ENCODE measurements at places on chromosomes 6 and 20.

DNA sequence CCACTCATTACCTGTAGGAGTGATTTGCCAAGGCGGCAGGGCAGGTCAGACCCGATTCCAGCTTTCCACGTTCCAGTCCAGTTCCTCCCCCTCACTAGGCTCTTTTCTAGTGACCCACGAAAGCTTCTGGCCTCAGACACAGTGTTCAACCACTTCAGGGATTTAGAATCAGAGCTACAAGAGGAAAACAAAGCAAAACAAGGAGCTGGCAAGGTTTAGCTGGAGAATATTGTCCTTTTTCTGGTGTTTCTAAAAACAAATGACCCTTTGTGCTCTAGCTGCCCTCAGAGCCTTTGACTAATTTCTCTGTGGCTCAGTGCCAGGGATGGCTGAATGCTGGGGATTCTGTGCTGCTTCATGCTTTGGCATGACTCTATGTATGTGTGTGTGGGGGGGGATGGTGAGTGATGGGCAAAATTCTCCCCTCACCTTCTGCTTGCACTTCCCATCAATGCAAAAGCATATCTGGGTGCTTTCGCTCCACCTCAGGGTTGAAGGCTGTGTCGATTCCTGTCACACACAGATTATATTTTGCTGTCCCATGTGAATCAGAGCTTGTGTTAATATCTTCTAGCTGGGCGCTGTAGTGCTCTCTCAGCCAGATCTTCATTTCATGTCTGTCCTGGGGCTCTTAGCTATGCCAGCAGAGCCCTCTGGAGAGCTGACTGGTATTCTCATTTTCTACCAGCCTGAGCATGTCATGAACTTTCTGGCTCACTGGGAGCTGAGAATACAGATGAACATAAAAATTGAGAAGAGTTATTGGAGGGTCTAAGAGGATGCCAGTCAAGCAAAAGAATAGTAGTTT is 19.3 kb upstream of the NEDD9 start:
- DNase-seq = no peak

- no peak for DNase-seq
These were observed 139.6 kb downstream of the PRL start for GRCh38 chr6:22157233-22157632.

- no peak for DNase-seq
These were observed 50.7 kb upstream of the TPD52L1 start for GRCh38 chr6:125102891-125103290.

GRCh38 chr6:97841763-97842162 is 558.7 kb upstream of the MMS22L start:
- no peak for DNase-seq

- no peak for DNase-seq
These were observed 229.5 kb upstream of the RNF24 start for GRCh38 chr20:4244700-4245485.

DNA sequence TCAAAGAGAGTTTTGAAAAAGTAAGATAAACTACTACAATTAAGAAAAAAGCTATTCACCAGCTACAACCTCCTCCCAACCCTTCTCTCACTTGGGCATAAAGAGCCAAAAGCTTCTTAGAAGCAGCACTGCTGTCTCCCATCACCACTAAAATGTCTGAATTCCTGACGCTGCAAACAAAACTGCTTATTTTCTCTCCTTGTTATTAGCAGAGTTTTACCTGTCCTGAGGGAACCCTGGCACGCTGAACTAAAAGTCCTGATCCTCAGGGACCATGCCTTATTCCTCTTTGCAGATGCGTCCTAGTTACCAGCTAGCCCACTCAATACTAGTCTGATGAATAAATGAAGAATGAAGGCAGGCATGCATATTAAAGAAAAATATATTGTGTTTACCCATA is 1.1 kb downstream of the HACE1 start:
- DNase-seq = no peak

DNA sequence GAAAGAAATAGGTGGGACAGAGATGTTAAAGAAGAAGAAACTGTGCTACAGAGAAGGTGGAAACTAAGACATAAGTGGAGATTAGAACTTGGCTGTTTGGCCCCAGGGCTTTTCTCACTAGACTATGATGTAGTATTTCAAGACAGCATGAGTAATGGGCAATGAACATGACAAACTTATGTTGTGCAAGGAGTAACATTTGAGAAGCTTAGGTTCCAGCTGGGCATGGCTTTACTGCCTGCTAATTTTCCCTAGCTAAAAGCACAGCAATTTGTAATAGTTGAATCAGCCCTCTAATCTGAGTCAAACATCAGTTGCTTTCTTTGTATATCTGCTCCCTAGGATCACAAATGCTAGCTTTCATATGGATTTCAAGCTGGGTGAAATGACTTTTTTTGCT is 294.3 kb upstream of the BMP2 start:
- DNase-seq = no peak

DNA sequence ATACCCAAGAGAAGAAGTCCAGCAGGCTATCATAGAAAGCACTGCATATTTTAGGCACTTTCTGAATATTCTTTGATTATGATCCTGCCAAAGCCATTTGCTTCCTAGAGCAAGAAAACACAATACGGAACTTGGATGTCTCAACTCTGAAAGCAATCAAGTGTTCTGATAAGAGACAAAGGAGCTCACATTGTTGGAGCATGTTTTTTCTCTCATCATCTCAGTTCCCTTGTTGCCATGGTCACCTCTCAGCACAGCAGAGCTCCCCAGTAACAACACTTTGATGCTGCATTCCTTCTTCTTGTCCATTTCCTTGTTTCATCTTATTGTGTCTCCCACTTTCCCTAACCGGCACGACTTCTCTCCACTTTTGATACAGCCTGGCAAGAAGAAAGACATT is 168.7 kb upstream of the FUT9 start:
- no peak for DNase-seq

GRCh38 chr20:58852543-58853271 is at the start of gene GNAS:
GNAS (plus strand) TSS chr20:58852716.
- DNase-seq = no peak

DNA sequence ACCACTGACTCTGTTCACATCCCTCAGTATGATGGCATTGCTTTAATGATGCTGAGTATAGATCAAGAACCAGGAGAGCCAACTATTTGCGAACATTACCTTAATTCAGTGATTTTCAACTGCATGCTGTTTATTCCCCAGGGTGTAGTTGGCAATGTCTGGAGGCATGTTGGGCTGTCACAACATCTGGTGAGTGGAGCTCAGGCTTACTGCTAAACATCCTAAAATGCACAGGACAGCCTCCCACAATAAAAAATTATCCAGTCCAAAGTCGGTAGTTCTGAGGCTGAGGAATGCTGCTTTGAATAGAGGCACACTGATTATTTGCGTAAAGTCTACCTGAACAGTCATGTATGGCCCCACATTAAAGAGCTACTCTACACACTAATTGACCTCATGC is 94.8 kb upstream of the OPRM1 start:
- DNase-seq = no peak

GRCh38 chr6:117169064-117169665 is 96.2 kb upstream of the VGLL2 start:
- DNase-seq = no peak

DNA sequence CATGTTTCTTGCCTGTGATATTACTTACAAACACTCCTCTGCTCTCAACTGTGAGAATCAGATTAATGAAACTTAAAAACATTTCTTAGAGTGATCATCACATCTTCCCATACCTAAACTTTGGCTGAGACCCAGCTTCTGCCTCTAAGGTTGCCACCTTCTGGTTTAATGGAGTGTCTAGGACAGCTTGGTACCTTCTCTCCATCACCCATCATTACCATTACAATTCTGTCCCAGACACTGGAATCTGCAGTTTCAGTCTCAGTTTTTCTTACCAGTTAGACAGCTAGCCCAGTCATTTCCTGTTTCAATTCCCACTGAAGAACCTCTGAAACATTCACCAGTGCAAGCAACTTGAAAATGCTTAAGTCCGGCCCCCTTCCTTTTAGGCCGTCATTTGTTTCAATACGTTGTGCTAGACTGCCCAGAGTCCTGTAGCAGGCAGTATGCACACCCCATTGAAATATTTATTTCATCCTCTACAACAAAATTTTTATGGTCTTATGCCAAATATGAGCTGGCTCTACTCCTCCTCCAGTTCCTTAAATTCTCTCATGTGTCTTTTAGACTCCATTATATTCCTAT is 107.0 kb upstream of the FOXO3 start:
- no peak for DNase-seq

DNA sequence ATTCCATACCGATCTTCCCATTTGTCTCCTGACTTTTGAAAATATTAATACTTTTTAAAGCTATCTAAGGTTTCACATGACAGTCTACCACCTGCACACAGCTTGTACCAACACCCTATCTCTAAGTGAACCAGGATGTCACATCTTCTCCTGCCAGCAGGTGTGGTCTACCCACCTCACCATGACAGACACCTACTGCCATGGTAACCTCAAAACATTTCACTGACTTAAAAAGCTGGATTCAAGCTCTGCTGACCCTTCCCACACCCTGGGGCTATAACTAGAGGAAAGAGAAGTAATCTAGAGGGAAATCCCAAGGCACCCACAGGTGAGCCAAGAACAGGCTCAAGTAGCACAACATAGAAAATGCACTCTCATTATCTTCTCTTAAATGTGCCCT is 1.2 kb downstream of the SLC17A3 start:
- no peak for DNase-seq

DNA sequence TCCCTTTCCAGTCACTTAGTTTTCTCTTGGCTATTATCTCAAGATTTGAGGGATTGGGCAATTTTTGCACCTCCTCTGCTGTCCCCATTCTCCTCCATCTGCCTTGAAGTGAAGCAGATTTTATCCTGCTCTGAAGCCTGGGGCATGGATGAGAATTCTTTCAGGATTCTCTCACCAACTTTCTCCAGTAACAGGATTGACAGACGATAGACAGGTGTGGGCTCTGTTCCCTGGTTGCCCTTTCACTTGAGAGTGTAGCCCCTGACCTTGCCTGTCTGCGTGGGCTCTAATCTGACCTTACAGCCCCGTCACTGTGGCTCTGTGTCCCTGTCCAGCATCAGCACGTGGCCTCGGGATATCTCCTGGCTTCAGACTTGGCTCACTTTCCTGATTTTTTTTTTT is 27.1 kb downstream of the CDYL start:
- no peak for DNase-seq

- DNase-seq = no peak
These were observed 13.3 kb downstream of the GRM4 start for GRCh38 chr6:34132486-34133185.

- no peak for DNase-seq
These were observed 4.3 kb downstream of the CALHM4 start for GRCh38 chr6:116557893-116558292.

DNA sequence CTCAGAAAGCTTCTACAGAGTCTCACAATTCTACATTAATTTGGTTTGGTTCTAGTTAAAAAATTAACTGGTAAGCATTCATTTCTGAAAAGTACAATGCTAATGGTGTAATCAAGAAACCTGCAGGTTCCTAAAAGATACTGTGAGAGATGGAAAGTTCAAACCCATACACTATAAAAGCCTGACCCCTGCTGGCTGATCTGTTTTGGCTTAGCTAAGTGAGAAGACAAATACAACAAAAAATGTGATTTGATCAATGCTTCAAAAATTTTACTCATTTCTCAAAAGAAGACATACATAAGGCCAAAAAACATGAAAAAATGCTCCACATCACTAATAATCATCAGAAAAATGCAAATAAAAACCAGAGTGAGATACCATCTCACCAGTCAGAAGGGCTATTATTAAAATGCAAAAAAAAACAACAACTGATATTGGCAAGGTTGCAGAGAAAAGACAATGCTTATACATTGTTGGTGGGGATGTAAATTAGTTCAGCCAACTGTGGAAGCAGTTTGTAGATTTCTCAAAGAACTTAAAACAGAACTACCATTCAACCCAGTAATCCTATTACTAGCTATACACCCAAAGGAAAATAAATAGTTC is 102.8 kb downstream of the MOXD1 start:
- no peak for DNase-seq

GRCh38 chr20:48814633-48815032 is 13.2 kb downstream of the PREX1 start:
- DNase-seq = no peak

GRCh38 chr20:4973330-4974097 is 27.8 kb downstream of the SLC23A2 start:
- no peak for DNase-seq

DNA sequence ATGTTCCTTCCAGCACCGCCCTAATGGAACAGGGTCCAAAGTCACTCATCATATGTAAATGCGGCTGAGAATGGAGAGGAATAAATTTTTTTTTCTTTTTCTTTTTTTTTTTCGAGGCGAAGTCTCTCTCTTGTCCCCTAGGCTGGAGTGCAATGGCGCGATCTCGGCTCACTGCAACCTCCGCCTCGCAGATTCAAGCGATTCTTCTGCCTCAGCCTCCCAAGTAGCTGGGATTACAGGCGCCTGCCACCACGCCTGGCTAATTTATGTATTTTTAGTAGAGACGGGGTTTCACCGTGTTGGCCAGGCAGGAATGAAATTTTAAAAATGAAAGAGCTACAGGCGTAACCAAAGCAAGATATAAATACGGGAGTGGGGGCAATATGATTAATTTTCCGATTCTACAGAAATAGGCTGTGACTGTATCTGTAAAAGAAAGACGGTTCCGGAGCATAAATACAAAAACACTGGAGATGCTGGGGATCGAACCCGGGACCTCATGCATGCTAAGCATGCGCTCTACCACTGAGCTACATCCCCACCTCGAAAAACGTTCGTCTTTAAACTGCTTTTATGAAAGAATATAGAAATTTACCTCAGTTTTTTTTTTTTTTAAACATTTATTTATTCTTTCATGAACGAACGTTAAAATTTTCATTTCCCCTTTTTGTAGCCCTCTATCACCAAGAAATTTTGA is 132.2 kb downstream of the GPX5 start:
- DNase-seq = peak; percentile 23

GRCh38 chr20:63028461-63028921 is 21.7 kb upstream of the BHLHE23 start:
- no peak for DNase-seq

GRCh38 chr6:93550551-93551276 is 131.4 kb upstream of the EPHA7 start:
- DNase-seq = no peak

- DNase-seq = no peak
These were observed 75.1 kb downstream of the SNX9 start for GRCh38 chr6:157898169-157898568.

DNA sequence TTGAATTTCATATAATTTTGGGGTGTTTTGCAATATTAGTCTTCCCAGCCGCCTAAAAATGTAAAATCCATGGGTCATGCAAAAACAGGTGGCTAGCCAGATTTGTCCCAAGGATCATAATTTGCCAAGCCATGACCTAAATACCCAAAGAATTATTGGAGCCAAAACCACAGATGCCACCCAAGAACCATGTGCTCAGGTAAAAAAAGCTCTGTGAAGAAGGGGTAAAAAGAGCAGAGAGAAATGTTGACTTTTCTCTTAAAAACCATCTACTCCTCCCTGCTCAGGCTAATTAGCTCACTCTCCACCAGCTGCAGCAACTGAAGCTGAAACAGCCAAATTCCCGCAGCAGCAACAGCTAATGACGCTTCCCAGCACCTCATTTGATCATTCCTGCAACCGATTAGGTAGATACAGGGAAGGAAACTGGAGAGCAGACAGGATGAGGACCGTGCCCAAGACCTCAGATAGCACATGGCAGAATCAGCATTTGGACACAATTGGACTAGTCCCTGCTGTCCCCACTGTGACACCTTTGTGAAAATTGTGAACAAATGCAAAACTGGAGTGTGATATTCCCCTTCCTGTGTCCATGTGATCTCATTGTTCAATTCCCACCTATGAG is 107.9 kb upstream of the NXT1 start:
- peak; percentile 33 for DNase-seq
